Activated T-cell treated with anti-CD3 and anti-CD28 coated beads, Interleukin-2, amount 50 U/mL, for 72 hours (primary cell): ENCODE measurements at places on chromosomes 4 and X. TPM values are rescaled to one million over a fixed set of nuclear protein-coding genes. Genes with fewer than 3 reads are reported as not detected.

Gene CXCL10
- total RNA-seq, result 0.62 TPM

Gene REELD1
- total RNA-seq, result 0.97 TPM

Gene HPSE
- 12.8 TPM for total RNA-seq

Gene NKX1-1
- not detected for total RNA-seq

DNA sequence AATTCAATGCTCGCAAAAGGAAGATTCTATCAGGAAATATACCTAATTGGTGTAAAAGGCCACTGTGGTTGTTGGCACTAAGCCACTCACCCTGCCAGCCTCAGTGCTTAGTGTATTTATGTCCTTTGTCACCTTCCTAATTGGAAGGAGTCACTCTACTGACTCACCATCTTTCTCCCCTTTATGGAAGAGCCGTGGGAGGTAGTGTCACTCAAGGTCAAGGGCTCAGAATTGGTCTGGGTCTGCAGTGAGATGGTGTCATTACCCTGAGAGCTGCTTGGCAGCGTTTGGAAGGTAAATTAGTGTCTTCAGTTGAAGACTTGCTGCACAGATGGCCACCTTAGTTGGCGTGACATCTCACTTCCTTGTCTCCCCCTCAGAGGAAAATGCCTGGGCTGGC, 41.7 kb upstream of the CDKN2AIP start:
- no peaks in the 10 kb centered on the region for H3K36me3 ChIP-seq
- H3K27me3 ChIP-seq, result peaks cover 8% of the 10 kb centered on the region
- peaks cover 28% of the 10 kb centered on the region for H3K4me1 ChIP-seq
- no peak for DNase-seq
- no peak overlapping the region for H3K4me3 ChIP-seq

GRCh38 chr4:90606781-90607180, 479.6 kb downstream of the CCSER1 start:
- H3K27me3 ChIP-seq, result no peaks in the 10 kb centered on the region
- no peak for DNase-seq
- no peaks in the 10 kb centered on the region for H3K36me3 ChIP-seq

DNA sequence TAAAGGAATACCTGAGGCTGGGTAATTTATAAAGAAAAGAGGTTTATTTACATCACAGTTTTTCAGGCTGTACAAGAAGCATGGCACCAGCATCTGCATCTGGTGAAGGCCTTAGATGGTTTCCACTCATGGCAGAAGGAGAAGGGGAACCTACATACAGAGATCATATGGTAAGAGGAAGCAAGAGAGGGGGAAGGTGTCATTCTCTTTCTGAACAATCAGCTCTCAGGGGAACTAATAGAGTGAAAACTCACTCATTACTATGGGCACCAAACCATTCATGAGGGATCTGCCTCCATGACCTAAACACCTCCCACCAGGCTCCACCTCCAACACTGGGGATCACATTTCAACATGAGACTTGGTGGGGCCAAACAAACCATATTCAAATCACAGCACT, 61.7 kb upstream of the PPP1R2C start:
- peaks cover 6% of the 10 kb centered on the region for H3K4me1 ChIP-seq
- H3K4me3 ChIP-seq, result no peak overlapping the region
- DNase-seq, result no peak
- no peak overlapping the region for H3K27ac ChIP-seq
- H3K27me3 ChIP-seq, result no peaks in the 10 kb centered on the region

- no peak overlapping the region for H3K4me3 ChIP-seq
- no peak for DNase-seq
- no peaks in the 10 kb centered on the region for H3K4me1 ChIP-seq
- no peak overlapping the region for H3K27ac ChIP-seq
These were observed 69.3 kb downstream of the BTC start for GRCh38 chr4:74724979-74725378.

DNA sequence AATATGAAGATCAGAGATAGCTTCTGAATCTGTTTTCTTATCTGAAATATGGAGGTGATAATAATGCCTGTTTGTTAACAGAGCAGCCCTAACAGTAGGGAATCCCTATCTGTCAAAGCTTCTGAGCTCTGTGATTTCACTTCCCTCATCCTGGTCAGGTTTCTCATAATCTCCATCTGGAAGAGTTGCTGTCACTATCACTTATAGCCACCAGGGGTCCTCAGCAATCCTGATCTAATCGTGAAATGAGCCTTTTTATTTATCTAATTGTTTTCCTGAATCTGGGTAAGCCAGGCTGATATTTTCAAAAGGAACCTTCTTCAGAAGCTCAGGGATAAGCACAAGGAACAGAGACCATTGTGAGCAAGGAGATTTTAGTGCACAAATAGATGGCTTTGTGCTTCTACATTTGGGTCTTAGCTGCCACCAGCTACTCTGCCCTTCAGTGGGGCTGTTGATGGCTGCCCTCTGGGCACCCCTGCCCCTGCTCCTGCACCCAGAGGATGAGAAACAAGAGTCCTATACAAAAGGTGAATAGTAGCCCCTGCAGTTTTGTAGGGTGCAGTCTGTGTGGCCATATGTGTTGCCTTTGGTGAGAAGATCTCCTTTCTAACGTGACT, 196.4 kb upstream of the RADX start:
- no peak overlapping the region for H3K4me3 ChIP-seq
- H3K27ac ChIP-seq, result no peak overlapping the region
- H3K27me3 ChIP-seq, result peaks cover 43% of the 10 kb centered on the region
- peak; percentile 2 for DNase-seq
- no peaks in the 10 kb centered on the region for H3K4me1 ChIP-seq
- no peaks in the 10 kb centered on the region for H3K36me3 ChIP-seq

- H3K27ac ChIP-seq, result no peak overlapping the region
- no peaks in the 10 kb centered on the region for H3K4me1 ChIP-seq
- no peak for DNase-seq
- H3K36me3 ChIP-seq, result no peaks in the 10 kb centered on the region
- peaks cover 18% of the 10 kb centered on the region for H3K27me3 ChIP-seq
- H3K4me3 ChIP-seq, result no peak overlapping the region
These were observed 261.5 kb downstream of the DCHS2 start for GRCh38 chr4:154230091-154230490.

DNA sequence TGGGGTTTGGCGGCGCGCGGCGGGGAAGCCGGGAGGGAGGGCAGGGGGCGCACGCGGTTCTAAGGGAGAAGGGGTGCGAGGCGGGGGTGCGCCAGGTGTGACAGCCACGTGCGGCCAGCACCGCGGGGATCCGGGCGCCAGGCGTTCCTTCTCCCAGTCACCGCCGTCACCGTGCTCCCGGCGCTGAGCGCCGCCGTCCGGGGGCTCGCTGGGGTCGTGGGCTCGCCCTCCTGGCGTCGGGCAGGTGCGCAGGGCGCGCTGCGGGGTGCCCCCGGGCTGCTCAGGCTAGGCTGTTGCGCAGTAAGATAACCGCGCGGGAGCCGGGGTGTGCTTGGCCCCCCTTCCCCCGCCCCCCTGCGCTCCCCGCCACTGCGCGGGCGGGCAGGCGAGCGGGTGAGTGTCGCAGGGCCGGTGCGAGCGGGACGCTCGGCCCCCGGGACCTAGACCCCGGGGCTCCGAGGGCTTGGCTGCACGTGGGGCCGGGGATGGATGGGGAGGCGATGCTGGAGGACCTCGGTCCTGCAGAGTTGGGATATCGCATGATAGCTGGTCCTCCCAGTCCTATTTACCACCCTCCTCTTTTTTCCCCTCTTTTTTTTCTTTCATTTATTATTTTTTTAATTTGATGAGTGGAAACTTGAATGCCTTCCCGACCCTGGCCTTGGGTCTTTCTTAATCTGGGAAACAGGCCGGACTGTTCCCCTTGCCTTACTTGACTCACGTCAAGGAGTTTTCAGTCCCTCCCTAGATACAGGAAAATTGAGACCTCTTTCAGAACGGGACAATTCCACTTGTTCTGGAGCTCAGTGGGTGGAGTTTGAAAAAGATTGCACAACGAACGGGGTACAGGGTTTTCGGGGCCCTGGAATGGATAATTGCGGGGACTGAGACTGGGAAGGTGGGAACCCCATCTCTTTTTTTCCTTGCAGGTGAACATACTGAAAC, 797 bp downstream of the TXLNG start:
- peak overlapping the region; percentile 79 for H3K27ac ChIP-seq
- peaks cover 2% of the 10 kb centered on the region for H3K36me3 ChIP-seq
- H3K27me3 ChIP-seq, result no peaks in the 10 kb centered on the region
- peaks cover 16% of the 10 kb centered on the region for H3K4me1 ChIP-seq
- H3K4me3 ChIP-seq, result peak overlapping the region; percentile 99

- H3K4me1 ChIP-seq, result no peaks in the 10 kb centered on the region
- H3K27me3 ChIP-seq, result no peaks in the 10 kb centered on the region
- H3K36me3 ChIP-seq, result peaks cover 2% of the 10 kb centered on the region
- H3K27ac ChIP-seq, result no peak overlapping the region
- H3K4me3 ChIP-seq, result no peak overlapping the region
These were observed 56.0 kb downstream of the ACOX3 start for GRCh38 chr4:8384397-8385060.

DNA sequence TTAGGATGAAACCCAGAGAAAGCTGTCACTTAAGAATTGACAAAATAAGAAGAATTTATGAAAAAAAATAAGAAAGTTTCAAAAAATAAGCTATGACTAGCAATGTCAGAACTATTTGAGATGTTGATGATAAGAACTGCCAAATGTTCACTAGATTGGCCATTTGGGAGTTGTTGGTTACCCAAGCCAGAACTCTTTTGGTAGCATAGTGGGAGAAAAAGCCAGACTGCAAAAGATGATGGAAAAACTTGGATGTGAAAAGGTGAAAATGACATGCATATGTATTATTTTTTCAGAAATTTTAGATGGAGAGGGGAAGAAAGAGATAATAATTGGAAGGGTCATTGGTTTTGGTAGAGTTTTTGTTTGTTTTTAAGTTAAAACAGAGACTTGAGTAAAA, 397.2 kb upstream of the ATOH1 start:
- no peak overlapping the region for H3K4me3 ChIP-seq
- DNase-seq, result no peak
- H3K27ac ChIP-seq, result no peak overlapping the region
- no peaks in the 10 kb centered on the region for H3K4me1 ChIP-seq
